ENCODE measurements at places on chromosomes 6 and 20.

DNA sequence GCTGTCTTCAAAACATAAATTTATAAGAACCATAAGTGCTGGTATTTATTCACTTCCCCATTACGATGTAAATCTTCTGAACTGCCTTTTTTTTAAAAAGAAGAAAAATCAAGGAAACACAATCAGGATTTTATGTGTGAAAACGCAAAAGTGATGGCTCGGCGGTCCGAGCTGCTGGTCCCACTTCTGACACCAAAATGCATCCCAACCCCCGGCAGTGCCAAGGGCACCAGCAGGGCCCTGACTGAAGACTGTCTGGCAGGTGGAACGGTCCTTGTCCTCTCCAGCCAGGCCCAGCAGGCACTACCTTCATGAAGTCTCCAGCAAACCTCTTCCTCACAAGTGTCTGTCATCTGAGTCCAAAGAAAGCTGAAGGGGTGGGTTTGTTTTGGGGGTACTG lies 41.2 kb downstream of the TBC1D7 start:
- no peak overlapping the region for H3K27ac ChIP-seq
- H3K4me3 ChIP-seq, result no peak overlapping the region
- DNase-seq, result no peak
- peaks cover 40% of the 10 kb centered on the region for H3K36me3 ChIP-seq

DNA sequence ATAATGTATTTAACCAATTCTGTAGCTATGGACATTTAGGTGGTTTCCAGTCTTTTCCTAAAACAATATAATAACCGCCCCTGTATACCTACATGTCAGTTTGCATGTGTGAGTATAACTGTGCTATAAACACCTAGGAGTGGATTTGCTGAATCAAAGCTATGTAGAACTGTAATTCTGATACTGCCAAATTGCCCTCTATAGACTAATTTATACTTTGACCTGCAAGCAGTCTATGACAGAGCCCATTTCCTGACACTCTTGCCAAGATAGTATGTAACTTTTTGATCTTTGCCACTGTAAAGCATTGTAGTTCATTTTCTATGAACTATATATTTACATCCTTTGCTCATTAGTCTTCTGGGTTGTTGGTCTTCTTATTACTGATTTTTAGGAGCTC lies 19.5 kb downstream of the FERMT1 start:
- H3K27ac ChIP-seq, result no peak overlapping the region
- no peaks in the 10 kb centered on the region for H3K27me3 ChIP-seq
- no peak overlapping the region for H3K4me3 ChIP-seq
- H3K36me3 ChIP-seq, result no peaks in the 10 kb centered on the region

GRCh38 chr6:119717942-119718341 lies 368.4 kb upstream of the MAN1A1 start:
- no peaks in the 10 kb centered on the region for H3K36me3 ChIP-seq
- no peak overlapping the region for H3K4me3 ChIP-seq
- no peaks in the 10 kb centered on the region for H3K27me3 ChIP-seq
- DNase-seq, result no peak
- no peak overlapping the region for H3K27ac ChIP-seq
- no peaks in the 10 kb centered on the region for H3K4me1 ChIP-seq

DNA sequence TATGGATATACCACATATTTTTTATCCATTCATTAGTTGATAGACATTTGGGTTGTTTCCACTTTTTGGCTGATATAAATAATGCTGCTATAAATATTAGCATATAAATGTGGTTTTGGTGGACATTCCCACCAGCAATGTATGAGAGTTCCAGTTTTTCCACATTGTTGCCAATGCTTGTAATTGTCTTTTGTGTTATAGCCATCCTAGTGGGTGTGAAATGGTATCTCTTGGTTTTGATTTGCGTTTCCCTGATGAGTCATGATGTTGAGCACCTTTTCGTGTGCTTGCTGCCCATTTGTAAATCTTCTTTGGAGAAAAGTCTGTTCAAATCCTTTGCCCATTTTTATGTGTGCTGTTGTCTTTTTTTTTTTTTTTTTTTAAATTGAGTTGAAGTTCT lies 54.4 kb downstream of the DHX35 start:
- H3K27me3 ChIP-seq, result no peaks in the 10 kb centered on the region
- H3K27ac ChIP-seq, result no peak overlapping the region
- no peak for DNase-seq
- H3K36me3 ChIP-seq, result peaks cover 42% of the 10 kb centered on the region
- no peak overlapping the region for H3K4me3 ChIP-seq

DNA sequence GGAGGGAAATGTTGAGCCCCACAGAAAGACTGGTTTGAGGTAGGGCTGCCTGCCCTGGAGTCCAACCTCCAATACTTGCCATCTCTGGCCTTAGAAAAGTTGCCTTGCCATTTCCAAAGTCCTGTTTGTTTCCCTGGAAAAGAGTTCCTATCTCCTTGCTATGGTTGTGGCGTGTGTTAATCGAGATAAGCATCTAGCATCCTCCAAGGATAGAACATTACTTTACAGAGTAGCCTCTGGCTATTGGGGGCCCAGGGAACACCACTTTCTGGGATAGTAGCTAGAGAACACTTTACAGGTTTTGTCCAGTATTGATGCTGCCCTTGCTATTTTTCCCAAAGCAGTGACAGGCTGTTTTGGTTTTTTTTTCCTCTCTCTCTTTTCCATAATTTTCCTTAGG lies 57.4 kb upstream of the SASH1 start:
- DNase-seq, result no peak
- H3K27ac ChIP-seq, result no peak overlapping the region
- no peaks in the 10 kb centered on the region for H3K4me1 ChIP-seq
- no peak overlapping the region for H3K4me3 ChIP-seq
- H3K36me3 ChIP-seq, result no peaks in the 10 kb centered on the region

GRCh38 chr6:4615231-4615630 lies 161.0 kb upstream of the CDYL start:
- H3K4me3 ChIP-seq, result no peak overlapping the region
- no peak for DNase-seq
- H3K27ac ChIP-seq, result no peak overlapping the region
- no peaks in the 10 kb centered on the region for H3K27me3 ChIP-seq

DNA sequence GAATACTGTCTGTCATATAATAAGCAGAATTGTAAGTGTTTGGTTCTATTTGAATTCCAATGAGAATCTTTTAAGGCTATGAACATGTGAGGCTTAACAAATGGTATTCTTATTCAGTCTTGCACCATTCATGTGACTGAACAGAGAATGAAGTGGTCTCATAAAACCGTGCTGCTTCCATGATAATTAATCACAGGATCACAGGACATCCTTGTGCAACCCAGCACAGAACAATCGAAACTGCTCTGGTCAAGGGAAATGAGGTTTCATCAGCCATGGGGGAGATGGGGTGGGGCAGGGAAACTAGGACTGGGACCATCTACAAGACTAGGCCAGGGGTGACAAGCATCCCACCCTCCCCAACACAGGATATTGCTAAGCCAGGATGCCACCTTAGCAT lies 6.0 kb downstream of the PPIL6 start:
- H3K27ac ChIP-seq, result no peak overlapping the region
- no peaks in the 10 kb centered on the region for H3K36me3 ChIP-seq
- H3K27me3 ChIP-seq, result no peaks in the 10 kb centered on the region
- H3K4me1 ChIP-seq, result no peaks in the 10 kb centered on the region
- DNase-seq, result no peak
- H3K4me3 ChIP-seq, result no peak overlapping the region

- H3K4me1 ChIP-seq, result peaks cover 3% of the 10 kb centered on the region
- no peak for DNase-seq
- H3K27me3 ChIP-seq, result peaks cover 35% of the 10 kb centered on the region
- H3K4me3 ChIP-seq, result no peak overlapping the region
Observed at GRCh38 chr20:38722683-38723016, 1.6 kb upstream of the SLC32A1 start.

GRCh38 chr20:32823078-32823477 lies 3.3 kb downstream of the MAPRE1 start:
- no peak overlapping the region for H3K4me3 ChIP-seq
- peaks cover 19% of the 10 kb centered on the region for H3K4me1 ChIP-seq
- H3K27me3 ChIP-seq, result no peaks in the 10 kb centered on the region
- no peak overlapping the region for H3K27ac ChIP-seq

DNA sequence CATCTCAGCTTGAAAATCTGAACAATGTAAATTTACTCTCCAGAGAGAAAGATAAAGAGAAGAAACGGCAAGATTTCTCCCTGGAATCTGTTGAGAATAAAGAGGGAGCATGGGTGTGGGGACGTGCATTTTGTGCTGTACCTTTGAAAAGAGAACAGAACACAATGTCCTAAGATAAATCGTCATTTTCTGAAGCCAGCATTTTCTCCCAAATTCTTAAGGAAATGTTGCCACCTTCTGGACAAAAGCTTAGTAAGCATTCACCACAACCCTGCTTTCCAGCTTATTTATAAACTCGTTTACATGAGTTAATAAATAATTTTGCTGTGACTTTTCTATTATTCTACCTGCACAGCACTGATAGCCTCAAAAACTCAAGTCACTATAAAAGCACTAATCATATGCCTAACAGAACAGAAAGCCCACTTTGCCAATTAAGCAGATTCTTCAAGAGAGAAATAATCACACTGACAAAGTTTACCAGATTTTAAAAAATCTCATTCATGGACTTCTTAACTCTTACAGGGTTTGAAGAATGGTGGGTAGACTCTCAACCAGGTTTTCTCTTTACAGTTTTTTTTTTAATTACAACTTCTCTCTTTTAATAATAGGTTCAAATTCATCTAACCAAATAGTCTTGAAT lies 155.8 kb downstream of the MBOAT1 start:
- H3K36me3 ChIP-seq, result no peaks in the 10 kb centered on the region
- no peak overlapping the region for H3K4me3 ChIP-seq
- no peak overlapping the region for H3K27ac ChIP-seq
- no peaks in the 10 kb centered on the region for H3K27me3 ChIP-seq
- no peak for DNase-seq

- no peaks in the 10 kb centered on the region for H3K4me1 ChIP-seq
- H3K27me3 ChIP-seq, result no peaks in the 10 kb centered on the region
- no peak overlapping the region for H3K27ac ChIP-seq
- DNase-seq, result no peak
- H3K4me3 ChIP-seq, result no peak overlapping the region
Observed at GRCh38 chr6:4883298-4883697, 107.1 kb downstream of the CDYL start.

DNA sequence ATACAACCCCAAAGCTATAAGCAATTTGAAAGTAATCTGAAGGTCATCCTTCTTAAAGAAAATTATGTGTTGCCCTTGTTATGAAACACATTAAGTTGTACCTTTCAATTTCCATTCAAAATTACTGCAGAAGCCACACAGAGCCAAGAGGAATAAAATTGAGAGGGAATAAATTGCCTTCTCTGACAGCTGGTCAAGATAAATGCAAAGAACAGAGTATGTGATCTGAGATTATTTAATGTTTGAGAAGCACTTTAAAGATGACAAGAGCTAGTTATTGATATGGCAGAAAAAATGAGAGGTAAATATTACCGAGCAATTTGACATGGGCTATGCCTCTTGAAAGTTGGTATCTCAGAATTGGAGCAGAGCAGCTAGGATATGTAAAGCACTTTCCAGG lies 61.6 kb downstream of the TRDN start:
- H3K36me3 ChIP-seq, result no peaks in the 10 kb centered on the region
- H3K4me3 ChIP-seq, result no peak overlapping the region
- no peak for DNase-seq
- H3K27ac ChIP-seq, result no peak overlapping the region

DNA sequence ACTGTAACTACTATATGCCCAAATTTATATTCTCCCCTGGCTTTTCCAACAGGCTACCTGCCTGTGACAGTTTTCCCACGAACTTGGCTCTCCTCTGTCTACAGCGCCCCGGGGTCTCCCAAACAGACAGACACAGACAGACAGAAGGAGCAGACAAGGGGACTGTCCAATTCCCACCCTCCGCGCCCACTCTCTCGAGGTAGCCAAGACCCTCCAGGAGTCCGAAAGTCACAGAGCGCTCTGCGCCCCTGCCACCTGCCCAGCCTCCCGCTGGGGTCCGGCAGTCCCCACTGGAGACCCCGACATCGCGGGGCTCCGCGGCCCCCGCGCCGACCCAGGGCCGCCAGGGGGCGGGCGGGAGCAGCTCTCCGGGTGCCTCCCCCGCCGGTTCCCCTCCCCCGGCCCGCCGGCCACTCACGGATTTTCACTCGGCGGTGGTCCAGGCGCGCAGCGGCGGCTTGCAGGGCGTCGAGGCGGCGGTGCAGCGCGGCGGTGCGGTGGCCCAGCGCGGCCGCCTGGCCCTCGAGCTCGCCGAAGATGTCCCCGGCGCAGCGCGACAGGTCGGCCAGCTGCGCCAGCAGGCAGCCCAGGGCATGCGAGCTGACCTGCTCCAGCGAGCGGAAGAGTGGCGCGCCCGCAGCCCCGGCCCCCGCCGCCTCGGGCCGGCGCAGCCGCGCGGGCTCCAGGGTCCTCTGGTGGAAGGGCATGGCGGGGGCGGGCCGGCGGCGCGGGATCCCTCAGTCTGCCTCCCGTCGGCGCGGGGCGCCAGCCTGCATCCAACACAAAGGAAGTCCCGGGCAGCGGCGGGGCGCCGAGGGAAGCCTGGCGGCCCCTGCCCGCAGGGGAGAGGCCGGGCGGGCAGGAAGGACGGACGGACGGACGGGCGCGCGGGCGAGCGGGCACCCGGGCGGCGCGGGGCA lies 81.3 kb upstream of the CCDC28A start:
- H3K27me3 ChIP-seq, result no peaks in the 10 kb centered on the region
- H3K4me3 ChIP-seq, result peak overlapping the region; percentile 98
- no peak overlapping the region for H3K27ac ChIP-seq
- H3K4me1 ChIP-seq, result no peaks in the 10 kb centered on the region
- DNase-seq, result no peak

- no peaks in the 10 kb centered on the region for H3K36me3 ChIP-seq
- H3K4me3 ChIP-seq, result no peak overlapping the region
- no peaks in the 10 kb centered on the region for H3K27me3 ChIP-seq
Observed at GRCh38 chr6:165694296-165694695, 31.3 kb upstream of the PDE10A start.

Measured in ascending aorta (tissue), 2 donors.